Bone marrow (tissue), 2 donors: ENCODE measurements at places on chromosomes 4 and X.

GRCh38 chrX:73916931-73917667 is 354.1 kb downstream of the CHIC1 start:
- DNase-seq: no peak

DNA sequence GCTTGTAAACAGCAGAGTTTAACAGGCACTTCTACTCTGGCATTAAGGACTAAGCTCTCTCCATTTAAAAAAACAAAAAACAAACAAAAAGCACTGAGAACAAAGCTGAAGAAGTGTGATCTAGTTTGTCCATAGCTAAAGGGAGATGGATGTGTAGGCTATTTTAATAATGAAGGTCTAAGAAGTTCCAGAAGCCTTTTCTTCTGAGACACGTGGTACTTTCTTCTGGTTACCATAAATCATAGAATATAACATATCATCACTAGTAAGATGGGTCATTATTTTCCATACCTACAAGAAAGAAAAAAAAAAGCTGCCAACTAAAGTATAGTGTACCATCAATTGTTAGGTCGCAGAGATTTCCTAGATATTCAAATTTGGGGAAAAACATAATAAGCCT is 722 bp upstream of the NBDY start:
- DNase-seq: no peak

DNA sequence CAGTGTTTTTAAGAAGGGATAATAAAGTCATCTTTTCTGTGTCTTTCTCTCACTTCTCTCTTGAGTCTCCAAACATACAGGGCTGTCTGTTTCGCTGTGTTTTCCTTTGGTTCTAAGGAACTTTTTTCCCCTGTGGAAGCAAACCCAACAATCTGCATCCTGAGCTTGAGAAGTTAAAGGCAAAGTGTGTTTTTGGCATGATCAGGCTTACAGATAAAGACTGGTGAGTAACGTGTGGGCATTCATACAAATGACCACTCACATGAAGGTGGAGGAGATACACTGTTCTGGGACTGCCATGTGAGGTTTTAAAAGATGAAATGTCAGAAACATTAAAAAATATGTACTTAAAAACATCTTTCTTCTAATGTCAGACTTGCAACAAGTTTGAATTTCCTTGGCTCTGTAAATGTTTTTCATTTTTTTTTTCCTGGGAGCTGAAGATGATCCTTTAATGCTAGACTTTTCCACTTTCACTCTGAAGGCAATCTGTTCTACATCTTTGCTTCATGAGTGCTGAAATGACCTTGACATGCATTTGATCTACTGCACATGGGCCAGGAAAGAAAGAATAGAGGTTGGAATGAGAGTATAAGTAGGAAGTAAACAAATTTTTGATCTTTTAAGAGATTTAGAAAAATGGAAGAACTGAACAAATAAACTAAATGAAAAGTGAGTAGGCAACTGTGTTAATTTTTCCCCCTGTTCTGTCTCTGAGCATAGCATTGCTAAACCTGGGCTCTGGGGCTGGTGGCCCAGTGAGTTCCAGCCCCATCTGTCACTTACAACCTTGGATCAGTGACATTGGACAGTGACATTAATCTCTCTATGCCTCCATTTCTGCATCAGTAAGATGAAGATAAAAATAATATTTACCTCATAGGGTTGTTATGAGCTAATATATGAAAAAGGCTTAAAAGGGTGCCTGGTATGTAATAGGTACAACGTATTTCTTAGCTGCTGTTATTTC is 151.1 kb upstream of the TBC1D9 start:
- no peak for DNase-seq

GRCh38 chrX:112798736-112799135 is 41.9 kb downstream of the AMOT start:
- no peak for DNase-seq

DNA sequence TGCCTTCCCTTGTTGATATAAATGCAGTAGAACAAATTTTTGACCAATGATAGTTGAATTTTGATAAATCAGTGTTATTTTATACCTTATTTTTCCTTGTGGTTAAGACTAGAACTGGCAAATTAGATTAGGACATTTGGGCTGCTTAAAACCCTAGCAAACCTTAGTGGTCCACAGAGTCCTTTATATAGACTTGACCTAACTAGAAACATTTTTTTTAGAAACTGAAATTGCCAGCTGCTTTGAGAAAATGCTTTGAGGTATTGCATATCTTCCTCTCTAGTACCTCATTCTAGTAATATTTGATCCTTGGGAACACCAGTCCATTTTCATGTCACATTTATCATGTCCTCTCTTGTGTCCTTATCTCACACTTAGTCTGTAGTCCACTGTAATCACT is 580.3 kb downstream of the FSTL5 start:
- DNase-seq: no peak

DNA sequence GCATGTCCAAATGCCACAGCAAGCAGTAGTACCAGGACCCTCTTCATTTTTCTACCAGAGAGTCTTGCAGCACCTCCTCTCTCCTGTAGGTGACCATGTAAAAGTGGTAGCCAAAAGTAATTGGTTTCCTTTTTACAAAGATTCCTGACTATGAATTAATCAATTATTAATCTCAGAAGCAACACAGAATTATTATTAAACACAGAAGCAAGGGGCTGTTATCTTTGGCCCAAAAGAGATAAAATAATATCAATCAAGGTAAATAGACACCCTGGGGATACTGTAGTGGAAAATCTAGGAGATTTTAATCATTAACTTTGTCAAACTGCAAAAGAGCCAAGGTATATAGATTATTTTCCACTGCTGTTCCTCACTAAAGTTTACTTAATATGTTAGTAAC is at the start of gene GC:
TSS of gene GC (minus strand) at position 108 of the 400 bp plus-strand sequence. CDS start at position 47, 61 bp downstream.
- no peak for DNase-seq

- peak; percentile 12 for DNase-seq
Observed at GRCh38 chr4:158259955-158260575, 49.8 kb downstream of the TMEM144 start.

DNA sequence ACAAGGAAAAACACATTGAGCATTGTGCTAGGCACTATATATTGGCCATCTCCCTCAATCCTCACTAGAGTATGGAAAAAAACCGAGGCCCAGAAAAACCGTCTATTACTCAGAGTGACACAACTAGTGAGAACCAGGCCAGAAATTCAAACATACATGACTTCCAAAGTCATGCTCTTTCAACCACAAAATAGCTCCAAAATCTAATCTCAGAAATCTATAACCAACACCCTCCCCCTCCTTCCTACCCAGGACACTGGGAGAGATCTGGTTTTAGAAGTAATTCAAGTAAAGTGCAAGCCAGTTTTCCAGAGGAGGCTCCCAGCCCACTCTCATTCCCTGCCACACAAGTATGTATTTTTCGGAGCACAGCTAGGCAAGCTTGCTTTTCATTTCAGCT is 7.6 kb downstream of the HS3ST1 start:
- DNase-seq: no peak

DNA sequence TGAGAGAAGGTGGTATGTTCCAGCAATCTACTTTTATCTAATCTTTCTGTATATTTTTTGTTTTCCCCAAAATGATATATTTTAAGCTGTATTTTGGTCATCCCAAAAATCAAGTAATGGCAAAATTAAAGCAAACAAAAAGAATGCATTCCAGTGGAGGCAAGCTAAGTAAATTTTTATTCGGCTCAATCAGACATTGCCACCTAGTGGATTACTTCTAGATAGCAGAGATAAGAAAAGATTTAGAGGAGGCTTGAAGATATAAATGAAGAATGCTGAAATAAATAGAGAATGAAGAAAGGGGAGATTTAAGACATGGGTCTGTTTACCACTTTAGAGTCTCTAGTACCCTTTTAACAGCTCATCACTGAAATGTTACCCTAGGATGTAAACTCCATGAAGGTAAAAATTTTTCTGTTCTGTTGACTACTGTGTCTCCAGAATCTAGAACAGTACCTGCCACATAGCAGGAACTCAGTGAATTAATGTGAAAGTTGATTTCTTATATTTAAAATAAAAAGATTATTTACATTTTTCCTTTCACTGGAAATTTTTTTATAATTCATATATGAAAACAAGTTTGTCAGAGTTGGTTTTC is 110.9 kb upstream of the ANK2 start:
- DNase-seq: peak; percentile 1

DNA sequence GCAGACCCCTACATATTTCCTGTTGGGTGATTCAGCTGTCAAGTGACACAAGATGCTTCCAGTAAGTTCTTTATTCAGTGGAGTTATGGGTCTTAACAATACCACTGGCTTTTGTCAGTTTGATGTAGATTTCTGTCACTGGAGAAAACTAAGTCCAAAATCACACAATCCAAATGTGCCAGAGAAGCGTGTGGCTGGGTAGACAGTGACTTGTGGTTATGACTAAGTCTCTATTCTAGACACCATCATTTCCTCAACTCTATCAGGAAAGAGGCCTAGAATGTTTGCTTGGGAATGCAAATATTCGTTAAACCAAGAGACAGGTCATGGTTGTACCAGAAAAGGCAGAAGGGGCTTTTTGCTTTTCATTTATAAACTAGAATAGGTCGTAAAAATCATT is 54.4 kb upstream of the HS3ST1 start:
- peak; percentile 87 for DNase-seq

DNA sequence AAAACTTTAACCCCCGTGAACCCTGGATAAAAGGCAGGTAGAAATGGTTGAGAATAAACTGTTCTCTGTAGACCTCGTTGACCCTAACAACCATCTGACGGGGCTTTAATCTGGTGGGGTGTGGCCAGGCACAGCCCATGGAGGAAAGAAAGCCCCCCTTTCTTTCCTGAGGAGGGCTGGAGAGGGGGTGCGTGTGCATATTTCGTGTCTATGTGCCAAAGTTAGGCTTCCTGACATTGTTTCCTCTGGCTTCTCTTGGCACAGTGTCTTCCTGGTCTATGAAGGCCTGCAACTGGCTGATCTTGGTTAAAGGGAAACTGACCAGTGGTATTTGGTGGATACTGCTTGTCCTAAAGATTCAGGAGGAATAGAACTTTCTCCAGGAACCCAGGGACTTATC is 97.1 kb downstream of the MGST2 start:
- peak; percentile 31 for DNase-seq

DNA sequence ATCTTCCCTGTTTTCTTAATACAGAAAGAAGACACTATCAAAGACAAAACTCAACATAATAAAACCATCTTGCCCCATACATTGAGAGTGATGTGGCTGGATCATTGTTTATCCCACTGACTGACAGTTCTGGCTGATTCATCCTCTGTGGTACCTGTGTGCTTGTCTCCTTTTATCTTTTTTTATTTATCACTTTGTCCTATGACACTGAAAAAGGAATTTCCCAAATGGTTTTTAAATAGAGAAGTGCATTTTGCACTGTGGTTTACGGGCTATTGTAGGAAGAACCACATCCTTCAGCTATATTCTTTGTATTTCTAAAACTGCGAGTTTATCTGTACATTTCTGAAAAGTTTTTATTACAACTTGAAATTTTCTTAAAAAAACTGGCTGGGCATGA is 15.0 kb downstream of the TTC29 start:
- no peak for DNase-seq

DNA sequence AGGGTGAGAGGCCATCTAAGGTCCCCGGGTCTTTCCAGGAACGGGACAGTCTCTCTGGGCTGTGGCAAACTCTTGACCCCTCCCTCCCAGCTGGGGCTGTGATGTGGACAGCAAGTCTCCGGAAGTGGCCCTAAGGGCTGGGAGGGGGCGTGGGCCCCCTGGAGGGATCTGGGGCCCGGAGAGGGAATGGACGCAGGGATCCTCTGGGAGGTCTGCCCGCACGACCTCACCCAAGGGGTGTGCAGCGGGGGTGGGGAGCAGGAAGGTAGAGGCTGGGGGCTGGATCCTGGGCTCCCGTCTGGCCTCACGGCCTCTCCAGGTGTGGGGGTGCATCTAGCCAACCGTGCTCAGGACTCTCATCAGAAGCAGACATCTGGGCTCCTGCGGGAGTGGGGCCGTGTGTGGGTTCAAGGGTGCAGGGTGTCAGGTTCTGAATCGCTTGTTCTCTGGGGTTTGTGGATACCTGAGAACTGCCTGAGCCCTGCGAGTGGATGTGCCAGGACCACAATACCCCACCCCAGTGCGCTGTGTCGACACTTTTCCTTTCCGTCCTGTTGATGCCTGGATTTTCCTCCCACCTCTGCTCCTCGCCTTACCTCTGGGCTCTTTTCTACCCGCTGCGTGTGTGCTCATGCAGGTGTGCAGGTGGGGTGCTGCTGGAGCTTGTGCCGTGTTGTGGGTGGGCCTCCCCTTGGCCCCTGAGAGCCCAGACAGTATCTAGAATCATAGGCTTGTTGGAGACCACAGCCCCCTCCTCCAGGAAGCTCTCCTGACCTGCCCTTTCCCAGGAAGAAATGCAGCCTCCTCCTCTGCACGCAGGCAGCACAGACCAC is 915 bp downstream of the CPZ start:
- DNase-seq: no peak

DNA sequence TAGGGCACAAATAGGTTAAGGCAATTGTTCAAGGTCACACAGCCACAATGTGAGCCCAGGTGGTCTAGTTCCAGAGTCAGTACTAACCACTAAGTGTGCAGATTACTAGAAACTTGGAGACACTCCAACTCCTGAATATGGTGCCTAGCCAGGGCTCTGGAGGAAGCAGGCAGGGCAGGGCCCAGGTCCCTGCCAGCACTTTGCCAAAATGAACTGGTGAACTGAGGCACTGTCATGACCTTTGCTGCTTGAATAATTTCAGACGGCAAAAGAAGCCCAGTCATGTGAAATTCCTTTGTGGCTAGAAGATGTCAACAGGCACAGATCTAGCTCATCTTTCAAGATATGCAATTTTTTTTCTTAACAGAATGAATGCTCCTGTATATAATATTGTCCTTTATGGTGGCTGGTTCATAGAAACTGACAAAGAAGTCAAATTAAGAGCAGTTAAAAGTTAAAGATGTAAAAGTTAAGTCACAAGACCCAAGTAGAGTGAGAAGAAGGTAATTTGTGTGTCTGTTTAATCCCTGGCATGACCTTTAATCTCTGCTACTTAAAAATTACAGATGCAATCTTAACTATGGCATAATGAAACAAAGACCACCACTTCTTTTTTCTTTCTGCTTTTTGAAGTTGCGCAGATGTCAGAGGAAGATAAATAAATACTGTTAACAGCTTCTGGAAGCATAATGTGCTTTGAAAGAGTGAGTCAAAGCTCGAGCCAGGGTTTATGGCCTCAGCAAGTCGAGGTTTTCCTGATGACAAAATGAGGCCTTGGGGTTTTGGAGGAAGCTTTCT is 54.1 kb downstream of the SHROOM3 start:
- no peak for DNase-seq

- no peak for DNase-seq
Observed at GRCh38 chr4:79652232-79652631, 244.2 kb upstream of the GK2 start.

GRCh38 chrX:106611317-106611678 is 480 bp upstream of the RADX start:
- no peak for DNase-seq

DNA sequence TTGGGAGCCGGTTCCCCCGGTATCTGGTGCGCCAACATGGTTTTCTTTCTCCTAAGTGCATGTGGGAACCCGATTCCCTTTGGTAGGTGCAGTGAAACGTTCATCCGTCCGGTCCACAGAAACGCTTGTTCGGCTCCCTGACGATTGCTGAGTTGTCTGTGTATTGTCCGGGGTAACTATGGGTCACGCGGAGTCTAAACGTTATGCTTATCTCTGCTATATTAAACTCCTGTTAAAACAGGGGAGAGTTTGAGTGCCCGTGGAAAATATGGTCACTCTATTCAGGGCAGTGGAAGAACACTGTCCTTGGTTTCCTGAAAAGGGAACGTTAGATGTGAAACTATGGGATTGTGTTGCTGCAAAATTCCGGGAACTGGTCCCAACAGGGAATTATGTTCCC is 32.4 kb upstream of the MGST2 start:
- no peak for DNase-seq

- DNase-seq: no peak
Observed at GRCh38 chr4:68433582-68433981, 13.7 kb upstream of the TMPRSS11E start.
